ENCODE measurements at places on chromosomes 7 and 10.
A peak's percentile ranks its signal among the peaks of the same experiment; 100 is the strongest.

DNA sequence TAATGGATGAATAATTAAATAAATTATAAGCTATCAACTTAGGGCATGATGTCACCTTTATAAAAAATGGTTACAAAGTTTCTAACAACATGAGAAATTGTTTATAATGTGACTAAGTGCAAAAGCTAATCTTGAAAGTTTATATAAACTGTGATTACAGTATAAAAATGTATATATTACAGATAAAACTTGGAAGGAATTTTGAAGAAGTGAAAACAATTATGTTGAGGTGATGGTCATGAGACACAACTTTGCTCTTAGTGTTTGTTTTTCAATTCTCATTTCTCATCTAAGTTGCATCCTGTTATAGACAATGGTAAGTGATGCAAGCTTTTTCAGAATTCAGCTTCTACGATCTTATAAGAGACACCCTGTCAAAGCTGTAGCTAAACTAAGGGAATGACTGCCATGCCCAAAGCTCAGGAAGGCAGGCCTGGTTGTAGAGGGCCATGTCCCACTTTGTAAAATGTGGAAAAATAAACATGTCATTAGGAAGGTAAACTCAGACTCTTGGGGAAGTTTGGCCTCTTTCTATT is 23.9 kb downstream of the MACC1 start:
- no peak for DNase-seq

DNA sequence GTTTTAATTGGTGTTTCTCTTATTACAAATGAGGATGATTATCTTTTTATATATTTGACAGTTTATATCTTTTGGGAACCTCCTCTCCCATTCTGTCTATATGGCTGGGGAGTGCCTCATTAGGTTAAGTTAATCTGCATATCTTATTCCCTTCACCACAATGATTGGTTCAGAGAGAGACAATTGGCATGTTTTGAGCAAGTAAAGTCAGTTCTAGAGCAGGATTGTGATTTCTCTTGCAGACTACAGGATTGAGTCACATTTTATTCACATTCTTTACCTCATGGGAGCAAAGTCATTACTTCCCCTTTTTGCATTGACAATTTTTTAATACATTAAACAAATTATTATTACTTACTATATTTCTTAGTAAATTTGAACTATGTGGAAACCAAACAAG is 345.6 kb downstream of the MDFIC start:
- DNase-seq: no peak

- DNase-seq: peak; percentile 73
Measured at GRCh38 chr10:132627666-132628531, 90.3 kb downstream of the INPP5A start.

- DNase-seq: no peak
Measured at GRCh38 chr10:125316436-125316835, 156.1 kb upstream of the CTBP2 start.

GRCh38 chr10:52615756-52616394 is 156.7 kb downstream of the MBL2 start:
- no peak for DNase-seq

DNA sequence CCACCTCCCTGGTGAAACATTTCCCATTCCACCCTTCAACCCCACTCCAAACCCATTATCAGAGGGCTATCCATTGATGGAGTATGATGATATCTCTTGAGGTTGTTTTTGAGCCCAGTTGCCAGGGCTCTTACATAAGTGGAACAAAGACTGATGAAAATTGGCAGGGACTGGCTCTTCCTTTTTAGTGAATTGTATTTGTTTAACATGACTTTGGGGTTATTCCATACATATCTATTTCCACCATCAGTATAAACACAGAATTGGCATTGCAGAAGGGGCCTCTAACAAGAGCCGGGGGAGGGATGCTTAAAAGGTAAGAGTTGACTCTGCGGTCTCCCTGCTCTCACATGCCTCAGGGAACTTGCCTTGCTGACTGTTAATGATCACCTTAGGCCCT is 28.9 kb downstream of the FZD1 start:
- no peak for DNase-seq

- no peak for DNase-seq
Measured at GRCh38 chr7:101857358-101857811, 40.0 kb downstream of the CUX1 start.

DNA sequence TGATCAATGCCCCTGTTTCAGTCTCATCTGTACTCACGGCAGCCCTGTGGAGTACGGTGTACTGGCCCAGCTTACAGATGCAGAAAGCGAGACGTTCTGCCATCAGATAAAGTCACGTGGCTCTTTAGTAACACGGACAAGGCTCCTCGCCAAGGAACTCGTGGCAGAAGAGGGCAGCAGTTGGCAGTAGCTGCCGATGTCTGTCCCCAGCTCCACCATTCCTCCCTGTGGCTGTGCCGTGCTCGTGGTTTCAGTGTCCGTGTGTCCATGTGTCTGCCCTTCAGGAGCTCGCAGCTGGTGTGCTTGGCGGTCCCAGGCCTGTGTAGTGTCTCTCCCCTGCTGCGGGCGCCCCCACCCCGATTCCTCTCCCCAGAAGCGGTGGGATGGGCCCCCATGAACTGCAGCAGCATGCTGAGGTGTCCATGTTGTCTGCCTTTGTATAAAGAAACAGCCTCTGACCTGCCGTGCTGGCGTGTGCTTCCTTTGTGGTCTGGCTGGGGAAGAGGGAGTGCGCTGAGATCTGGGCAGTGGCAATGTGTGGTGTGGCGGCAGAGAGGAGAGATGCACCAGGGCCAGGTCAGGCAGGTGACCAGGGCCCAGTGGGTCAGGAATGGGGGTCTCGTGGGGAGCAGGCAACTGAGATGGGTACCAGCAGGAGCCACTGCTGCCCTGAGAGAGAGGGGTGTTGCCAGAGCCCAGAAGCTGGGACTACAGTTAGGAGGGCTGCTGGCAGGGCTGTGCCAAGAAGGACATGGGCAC is 9.8 kb downstream of the RHBDD2 start:
- DNase-seq: no peak

DNA sequence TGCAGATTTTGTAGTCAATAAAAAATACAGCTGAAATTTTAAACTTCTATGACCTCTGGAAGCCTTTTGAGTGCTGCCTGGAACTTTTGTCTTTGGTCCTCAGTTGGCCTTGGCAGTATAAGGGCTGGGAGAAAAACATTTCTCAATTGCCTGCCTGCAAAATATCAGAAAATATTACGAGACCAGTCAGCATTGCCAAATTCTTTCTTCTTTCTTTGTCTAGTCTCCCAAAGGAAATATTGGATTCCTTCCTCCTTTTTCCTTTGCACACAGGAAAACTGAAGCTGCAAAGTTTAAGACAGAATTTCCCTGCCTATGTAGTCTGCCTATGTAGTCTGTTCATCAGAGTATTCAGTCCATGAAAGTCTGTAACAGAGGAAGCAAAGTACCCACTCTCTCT is 95.9 kb downstream of the CHRM2 start:
- no peak for DNase-seq

- peak; percentile 67 for DNase-seq
Measured at GRCh38 chr10:103747193-103747865, 108.0 kb downstream of the SH3PXD2A start.

GRCh38 chr10:122233857-122234348 is 37.2 kb upstream of the BTBD16 start:
- DNase-seq: peak; percentile 59

DNA sequence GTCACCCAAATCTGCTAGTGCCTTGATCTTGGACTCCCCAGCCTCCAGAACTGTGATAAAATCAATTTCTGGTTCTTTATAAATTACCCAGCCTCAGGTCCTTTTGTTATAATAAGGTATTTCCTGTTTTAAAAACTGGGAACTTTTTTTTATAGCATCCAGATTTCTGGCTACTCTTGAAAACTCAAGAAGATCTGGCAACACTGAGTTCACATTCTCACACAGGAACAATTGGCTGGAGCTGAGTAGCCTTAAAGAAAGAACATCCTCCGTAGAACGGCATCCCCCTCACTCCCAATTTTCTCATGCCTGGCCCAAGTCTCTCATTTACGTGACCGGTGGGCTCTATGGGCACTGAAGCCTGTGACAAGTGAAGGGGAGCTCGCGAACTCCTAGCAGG is 47.1 kb downstream of the SLC35G1 start:
- no peak for DNase-seq

GRCh38 chr7:147197006-147197405 is 1080.4 kb downstream of the CNTNAP2 start:
- DNase-seq: no peak

DNA sequence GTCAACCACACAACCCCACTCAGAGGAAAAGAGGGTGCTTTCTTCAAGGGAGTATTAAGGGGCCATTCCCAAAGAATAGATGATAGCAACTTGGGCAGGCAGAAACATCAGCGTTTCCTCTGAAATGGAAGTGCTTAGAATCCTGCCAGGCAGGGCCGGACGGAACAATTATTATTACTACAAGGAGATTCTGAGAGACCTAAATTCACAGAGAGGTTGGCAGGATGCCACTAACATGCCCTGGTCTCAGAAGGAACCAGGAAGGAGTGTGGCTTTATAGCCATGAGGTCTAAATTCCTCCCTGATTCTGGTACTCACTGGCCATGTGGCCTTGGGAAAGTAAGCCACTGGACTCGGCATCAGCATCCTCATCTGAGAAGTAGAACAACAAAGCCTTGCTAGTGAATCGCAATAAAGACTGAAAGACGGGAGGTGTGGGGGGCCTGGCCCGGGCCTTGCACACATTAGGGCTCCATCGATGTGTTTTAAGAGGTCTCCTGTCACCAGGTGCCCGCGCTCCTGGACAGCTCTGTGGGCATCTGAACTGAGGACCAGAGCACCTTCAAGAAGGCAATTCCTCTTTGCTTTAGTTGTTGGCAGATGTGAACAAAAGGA is 131.5 kb downstream of the OAT start:
- no peak for DNase-seq

DNA sequence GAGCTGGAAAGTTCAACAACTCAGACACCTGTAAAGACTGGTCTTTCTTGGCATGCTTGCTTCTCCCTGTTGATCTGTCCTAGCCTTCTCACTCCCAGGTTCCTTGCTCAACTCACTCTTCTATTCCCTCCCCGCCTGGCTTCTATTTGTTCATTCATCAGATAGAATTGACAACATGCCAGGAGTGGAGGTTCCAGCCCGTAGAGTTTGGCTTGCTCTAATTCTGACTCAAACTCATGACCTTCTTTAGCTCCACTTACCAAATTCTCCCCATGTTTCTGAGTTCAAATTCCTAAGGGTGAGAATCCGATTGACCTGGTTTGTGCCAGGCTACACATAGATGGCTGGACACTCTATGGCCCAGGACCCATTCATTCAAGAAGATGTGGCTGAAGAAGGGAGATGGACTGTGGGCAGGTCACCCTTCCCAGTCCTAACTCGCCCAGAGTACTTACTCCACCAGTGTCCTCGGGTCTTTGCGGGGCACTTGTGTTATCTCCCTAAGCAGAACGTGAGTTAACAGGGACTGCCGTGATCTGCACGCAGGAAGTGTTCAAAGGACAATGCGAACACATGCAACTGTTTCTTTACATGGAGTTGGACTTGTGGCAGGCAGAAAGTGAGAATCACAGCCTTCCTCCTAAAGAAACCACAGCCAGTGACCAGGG is 4.0 kb upstream of the TMEM236 start:
- DNase-seq: no peak

DNA sequence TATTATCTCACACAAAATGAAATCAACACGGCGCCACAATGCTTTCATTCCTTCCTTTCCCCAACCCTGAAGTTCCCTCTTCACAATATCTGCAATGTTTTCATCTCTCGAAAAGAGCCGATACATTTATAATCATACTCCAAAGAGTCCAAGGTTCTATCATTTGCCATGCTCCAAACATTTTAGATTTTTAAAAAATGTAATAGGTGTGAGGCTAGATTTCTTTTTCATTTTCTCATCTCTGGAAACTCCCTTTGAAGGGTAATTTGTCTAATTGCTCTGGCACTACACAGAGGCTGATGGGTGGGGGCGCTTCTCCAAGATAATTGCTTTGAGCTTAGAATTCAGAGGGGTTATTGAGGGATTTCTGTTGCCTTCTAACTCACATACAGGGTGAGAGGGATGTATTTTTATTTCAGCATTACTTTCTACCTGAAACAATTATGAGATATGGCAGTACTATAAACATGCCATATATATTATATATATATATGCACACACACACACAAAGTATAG is 4.9 kb downstream of the DLX5 start:
- no peak for DNase-seq

DNA sequence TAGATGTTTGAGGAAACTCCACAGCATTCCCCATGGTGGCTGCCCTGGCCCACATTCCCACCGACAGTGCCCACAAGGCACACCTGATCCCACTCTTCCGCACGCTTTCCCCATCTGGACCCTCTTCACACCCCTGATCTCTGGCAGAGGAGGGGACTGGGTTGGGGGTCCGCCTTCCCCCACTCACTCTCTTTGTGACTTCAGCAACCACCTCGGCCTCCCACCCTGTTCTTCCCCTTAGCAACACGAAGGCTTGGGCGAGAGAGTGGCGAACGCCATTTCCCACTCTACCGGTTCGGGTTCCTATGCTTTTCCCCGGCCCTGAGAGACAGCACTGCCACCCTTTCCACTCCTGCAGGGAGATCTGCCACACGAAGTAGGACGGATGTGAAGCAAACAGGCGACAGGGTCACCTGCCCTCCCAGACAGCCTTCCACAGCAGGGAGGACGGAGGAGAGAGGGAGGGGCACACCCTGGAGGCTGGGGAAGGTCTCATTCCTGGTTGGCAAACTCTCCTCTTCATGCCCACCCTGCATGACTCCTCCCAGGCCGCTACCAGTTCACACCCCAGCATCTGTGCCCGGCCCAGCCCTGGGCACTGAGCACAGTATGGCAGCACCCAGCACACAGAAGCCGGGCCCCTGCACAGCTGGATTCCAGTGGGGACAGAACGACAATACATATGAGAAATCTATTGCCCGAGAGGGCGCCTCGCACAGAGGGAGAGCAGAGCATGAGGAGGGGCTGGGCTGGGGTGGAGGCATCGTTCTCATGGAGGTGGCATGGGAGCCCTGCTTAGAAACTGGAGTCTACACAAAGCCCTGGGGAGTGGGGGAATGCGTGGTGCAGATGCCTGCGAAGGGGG is 93.5 kb downstream of the PAXIP1 start:
- no peak for DNase-seq

DNA sequence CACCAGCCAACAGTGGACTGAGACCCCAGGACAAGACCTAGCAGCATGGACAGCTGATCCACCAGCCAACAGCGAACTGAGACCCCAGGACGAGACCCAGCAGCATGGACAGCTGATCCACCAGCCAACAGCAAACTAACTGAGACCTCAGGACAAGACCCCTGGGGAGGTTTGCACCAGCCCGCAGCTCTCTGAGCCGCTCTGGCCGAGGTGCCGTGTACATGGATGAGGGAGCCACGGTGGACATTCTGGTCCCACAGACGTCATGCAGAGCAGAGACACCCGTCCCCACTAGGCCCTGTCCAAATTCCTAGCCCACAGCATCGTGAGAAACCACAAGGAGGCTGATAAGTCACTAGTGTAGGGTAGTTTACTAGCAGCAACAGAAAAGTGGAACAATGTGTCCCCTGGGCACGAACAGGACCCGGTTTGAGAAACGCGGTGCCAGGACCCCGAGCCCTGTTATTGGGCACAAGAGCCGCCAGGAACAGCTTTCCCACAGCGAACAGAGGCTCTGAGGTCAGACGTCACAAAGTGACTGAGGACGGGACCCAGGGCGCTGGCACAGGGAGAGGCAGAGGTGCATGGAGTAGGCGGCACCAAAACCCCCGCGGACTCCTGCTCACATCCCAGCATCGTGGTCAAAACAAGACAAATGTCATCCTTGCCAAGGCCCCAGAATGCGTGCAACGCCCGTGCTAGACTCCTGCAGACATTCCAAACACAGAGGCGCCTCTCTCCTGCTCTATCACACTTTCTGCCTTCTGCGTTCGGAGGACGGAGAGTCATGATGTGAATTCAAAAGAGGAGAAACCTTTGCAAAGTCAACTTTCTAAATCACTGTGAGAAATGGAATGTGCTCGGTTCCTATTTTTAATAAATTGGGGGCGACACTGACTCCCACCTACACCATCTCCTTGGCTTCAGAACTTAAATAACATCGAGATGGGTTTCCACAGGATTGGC is 8.1 kb downstream of the STK32C start:
- no peak for DNase-seq
